Right ventricle myocardium superior (tissue), 1 donor: ENCODE measurements at places on chromosomes 3 and 15. TPM values are rescaled to one million over a fixed set of nuclear protein-coding genes. Genes with fewer than 3 reads are reported as not detected.

The RPUSD3 gene
- total RNA-seq: 36.3 TPM

GRCh38 chr3:124781476-124782376, 51.5 kb downstream of the UMPS start:
- no peak for DNase-seq

The ACSBG1 gene
- total RNA-seq: 0.38 TPM

The RLBP1 gene
- not detected for total RNA-seq

DNA sequence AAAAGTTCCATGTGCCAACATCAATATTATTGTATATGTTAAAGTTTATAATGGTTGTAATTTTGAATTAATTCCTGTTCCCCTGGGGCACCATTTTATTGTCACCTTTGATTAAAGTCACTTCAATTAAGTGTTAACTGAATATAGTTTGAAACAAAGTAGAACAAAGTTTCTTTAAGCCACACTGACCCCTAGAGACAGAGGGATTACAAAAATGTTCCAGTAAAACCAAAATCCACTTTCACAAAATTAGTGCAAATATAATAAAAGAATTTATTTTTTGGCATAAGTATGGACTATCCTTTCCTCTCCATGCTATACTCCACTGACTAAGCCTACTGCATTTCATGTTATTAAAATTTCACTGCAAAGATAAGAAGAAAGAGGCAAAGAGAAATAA, 123.9 kb downstream of the ZMAT3 start:
- no peak for DNase-seq

- peak; percentile 93 for DNase-seq
Observed at GRCh38 chr3:128487813-128488635, 5.0 kb downstream of the GATA2 start.

GRCh38 chr3:196360586-196360985, 22.4 kb upstream of the TM4SF19 start:
- no peak for DNase-seq

DNA sequence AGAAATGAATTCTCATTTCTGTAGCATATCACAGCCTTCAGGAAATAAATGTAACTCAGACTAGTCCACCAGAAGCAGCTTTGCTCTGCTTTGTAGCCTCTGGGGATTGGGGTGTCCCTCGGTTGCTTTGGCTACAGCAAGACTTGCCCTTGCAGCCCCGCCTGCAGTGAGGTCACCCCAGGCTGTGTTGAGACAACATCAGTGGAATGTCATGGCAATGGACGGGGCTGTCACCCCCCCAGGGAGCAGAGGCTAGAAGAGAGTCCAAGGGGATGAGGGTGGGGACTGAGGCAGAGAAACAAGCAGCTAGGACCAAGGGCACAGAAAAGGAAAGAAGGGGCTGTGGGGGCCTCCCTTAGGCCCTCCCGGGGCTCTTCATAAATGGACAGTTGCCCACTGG, 854 bp downstream of the CLEC3B start:
- peak; percentile 94 for DNase-seq

- no peak for DNase-seq
Observed at GRCh38 chr3:158819282-158819681, 17.4 kb downstream of the MFSD1 start.

DNA sequence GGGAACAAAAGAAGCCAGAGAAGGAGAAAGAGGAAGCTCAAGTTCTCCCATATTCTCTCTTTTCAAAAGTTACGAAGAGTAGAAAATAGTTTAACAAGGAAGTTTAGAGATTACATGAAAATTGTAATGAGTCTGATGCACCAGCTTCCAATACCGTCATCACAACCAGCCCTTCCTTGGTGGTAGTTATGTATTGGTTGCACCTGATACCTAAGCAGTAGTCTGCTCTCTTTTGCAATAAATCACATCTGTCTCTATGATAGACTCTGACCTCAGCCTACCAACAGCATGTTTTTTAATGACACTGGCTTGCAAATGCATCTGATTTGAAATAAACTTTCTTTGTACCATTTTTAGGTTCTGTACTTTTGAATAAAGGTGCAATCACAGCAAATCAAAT, 575.8 kb downstream of the FHIT start:
- no peak for DNase-seq

DNA sequence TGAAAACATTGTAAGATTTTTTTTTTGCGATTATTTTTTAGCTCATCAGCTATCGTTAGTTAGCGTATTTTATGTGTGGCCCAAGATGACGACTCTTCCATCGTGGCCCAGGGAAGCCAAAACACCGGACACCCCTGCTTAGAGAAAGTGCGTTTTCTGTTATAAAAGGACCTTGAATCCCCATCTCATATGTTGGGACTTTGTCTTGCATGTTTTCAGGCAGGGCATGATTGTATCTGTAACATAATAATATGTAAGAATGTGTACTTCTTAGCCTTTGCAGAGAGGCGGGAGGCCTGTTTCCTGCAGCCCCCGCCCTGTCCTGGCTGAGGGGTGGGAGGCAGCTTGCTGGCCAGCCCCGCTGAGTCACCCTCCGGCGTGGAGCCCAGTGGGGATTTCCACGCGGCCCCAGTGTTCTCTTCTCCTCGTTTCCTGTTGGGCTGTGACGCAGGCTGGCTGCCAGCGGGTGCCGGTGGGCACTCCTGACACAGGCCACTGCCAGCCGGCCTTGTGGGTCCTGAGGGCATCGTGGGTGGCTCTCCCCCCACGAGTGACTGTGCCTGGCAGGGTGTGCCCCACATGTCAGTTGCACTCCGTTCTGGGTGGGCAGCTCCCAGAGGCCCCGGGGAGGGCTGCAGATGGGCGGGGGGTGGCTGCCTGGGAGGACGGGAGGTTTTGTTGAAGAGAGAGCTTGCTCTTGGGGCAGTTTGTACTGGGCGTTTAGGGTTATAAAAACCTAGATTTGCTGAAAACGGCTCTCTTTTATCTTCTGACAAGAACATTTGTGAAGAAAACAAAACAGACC, 55.6 kb downstream of the SMAD3 start:
- peak; percentile 94 for DNase-seq

- no peak for DNase-seq
Observed at GRCh38 chr3:161423911-161424522, 52.7 kb upstream of the SPTSSB start.

The RTP3 gene
- total RNA-seq: not detected

The SLC22A13 gene
- not detected for total RNA-seq

The GOLGA6L7 gene
- total RNA-seq: not detected

DNA sequence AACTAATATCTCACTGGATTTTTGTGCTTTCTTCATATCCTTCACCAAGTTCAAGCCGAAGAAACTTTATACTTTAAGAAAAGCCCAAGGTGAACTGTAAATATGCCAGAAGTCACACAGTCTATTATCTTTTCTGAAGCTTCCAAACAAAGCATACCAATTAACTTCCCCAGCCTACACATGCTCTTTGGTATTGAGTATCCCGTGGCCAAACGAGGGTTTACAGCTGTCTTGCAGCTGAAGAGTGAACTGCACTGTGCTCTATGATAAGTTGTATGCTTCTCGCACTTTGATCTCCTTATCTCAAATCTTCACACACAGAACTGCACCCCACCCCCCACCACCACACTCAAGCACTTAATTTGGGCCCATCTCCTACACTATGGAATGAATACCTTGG, 215.6 kb upstream of the VEPH1 start:
- no peak for DNase-seq
